Left lung (tissue), 14 donors: ENCODE measurements at places on chromosomes 6 and 20.
A peak's percentile ranks its signal among the peaks of the same experiment; 100 is the strongest.

- DNase-seq: no peak
These were observed 46.6 kb upstream of the DEFB112 start for GRCh38 chr6:50096296-50096695.

DNA sequence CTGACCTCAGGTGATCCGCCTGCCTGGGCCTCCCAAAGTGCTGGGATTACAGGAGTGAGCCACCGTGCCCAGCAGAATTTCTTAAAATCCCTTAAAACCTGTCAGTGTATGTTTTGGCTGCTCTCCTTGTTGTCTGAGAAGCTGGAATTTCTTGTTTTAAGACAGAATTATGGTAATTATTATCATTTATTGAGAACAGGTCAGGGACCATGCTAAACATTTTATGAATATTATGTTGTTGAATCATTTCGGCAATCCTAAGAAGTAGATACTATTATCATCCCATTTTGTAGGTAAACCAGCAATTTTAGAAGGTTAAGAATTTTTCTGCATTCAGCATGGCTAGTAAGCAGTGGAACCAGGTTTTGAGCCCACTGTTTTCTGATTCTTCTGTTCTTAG lies 86.1 kb upstream of the AKIRIN2 start:
- no peak for DNase-seq

GRCh38 chr6:33818293-33818692 lies 14.5 kb upstream of the MLN start:
- no peak for DNase-seq

DNA sequence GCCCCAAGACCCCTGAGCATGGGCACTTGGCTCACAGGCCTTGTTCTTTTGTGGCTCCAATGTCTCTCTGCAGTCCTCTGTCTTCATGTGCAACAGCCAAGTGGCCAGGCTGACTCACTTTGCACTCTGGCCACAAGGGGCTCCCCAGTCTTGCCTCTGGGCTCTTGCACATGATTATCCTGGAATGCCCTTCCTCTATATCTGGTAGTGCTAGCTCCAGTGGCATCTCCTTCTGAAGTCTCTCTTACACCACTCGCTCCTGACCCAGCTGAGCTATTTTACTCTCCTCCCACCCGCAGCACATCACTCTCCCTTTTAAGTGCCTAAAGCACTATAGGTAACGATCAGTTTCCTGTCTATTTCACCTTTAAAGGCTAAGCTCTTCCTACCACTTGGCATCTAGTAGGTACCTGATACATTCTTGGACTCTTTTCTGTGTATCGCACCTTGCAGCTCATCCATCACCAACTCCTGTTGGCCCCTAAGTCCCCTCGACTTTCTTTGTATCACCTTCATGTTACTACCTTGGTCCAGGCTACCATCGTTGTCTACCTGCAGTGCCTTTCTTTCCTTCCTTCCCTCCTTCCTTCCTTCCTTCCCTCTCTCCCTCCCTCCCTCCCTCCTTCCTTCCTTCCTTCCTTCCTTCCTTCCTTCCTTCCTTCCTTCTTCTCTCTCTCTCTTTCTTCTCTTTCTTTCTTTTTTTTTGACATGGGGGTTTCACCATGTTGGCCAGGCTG lies 211.9 kb upstream of the RNF24 start:
- DNase-seq: no peak

DNA sequence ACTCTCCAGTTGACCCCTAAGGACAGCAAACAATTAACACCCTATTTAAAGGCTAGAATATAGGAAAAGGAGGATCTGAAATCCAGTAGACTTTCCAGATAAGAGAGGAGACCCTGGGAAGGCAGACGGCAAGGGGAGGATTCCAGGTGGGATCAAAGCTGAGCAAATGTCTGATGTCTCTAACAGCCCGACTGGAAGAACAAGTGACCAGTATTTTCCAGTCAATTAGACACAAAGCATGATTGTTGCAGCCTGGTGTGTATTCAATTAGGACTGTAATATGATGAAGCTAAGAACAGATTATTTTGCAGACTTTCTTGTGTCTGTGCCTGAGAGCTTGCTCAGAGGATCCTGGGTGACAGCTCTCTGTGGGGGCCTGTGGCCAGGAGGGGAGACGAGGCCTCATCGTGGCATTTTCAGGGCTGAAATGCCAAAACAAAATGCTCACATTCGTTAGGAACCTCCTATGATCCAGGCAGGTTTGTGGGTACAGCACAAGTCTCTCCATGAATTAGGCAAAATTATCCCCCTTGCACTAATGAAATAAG lies 471.8 kb upstream of the AGPAT4 start:
- DNase-seq: no peak

DNA sequence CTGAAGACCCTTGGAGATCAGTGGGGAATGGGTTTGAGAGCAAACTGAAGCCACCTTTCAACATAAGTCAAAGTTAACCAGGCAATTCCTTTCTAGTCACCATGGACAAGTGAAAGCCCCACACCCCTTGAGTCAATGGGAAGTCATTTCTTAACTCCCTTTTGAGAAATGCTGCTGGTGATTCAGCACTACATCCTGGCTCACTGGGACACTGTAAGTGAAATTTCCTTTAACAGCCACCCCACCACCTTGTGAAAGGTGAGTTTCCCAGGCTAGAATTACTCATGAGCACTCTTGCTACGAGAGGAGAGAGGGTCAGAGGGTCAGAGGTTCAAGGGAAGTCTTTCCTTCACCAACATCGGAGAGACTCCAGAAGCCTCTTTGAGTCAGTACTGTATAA lies 93.3 kb upstream of the MARCKS start:
- DNase-seq: no peak

GRCh38 chr6:119985952-119986736 lies 636.6 kb upstream of the MAN1A1 start:
- DNase-seq: no peak

- DNase-seq: no peak
These were observed 38.2 kb downstream of the NOX3 start for GRCh38 chr6:155417454-155417853.

DNA sequence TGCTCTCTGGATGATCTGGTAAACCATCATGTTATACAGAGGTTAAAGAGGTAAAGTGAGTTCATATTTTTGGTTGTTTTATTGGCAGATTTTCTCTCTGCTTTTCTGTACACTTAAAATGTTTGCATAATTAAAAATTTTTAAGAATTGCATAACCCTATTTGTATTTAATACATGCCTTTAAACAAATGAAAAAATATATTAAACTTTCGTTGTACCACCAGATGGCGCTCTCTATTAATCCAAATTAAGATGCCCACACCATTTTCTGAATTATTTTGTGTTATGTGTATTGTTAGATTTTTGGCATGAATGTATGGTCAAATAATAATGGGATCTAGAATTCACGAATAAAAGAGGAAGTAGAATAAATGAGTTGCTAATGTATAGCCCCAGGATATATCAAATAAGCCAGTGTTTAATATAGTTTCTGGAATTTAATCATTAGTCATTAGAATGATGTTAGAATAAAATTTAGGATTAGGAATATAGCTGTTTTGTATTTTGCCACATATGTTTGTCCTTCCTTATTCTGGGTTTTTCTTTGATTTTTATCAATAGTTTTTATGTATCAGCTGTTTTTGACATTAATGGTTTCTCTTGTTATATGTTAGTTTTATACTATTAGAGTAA lies 38.9 kb downstream of the SMAP1 start:
- DNase-seq: peak; percentile 54

DNA sequence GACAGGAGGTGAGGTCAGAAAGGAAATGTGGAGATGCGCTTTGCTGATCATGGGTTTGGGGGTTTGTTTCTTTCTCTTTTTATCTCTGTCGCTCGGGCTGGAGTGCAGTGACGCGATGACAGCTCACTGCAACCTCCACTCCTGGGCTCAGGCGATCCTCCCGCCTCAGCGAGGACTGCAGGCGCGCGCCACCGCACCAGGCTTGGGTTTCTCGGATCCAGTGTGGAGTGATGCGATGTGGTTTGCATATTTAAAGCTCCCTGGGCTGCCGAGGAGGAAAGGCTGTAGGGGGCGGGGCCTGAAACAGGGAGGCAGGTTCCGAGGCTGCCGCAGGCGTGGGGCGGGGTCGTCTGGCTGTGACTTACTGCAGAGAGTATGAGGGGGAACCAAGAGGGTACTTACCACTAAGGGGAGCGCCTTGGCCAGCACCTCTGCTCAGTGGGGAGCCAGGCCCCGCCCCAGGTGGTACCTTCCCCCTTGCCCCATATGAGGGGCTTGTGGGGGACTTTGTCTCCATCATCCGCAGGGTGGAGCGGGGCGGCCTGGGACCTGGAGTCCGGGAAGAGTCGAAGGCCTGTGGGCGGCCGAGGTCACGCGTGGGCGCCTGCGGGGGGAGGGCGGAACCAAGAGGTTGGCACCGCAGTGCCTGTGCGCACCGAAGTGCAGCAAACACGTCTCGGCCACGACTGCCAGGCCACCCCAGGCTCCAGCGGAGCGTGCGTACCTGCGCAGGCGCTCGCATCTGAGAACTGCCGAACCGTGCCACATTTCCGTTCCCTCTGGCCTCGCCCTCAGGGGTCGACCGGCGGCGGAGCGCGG lies 12.7 kb upstream of the BAK1 start:
- no peak for DNase-seq

DNA sequence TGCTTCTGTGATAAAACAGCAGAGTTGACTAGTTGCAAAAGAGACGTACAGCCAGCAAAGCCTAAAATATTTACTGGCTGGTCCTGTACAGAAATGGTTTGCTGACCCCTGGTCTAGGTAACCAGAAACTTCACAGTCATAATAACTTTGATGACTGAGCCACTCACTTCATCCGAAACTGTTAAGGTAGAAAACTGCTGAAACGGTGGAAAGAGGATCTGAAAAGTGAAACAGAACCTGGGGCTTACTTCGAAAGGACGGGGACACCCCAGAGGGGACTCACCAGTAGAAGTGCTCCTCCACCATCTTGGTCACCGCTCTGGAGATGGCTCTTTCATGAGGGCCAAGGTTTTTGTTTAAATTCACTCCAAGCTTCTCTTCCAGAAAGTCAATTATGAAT lies 16.4 kb downstream of the FAXC start:
- DNase-seq: no peak

- DNase-seq: no peak
These were observed 17.8 kb upstream of the HMGN4 start for GRCh38 chr6:26520237-26520849.

DNA sequence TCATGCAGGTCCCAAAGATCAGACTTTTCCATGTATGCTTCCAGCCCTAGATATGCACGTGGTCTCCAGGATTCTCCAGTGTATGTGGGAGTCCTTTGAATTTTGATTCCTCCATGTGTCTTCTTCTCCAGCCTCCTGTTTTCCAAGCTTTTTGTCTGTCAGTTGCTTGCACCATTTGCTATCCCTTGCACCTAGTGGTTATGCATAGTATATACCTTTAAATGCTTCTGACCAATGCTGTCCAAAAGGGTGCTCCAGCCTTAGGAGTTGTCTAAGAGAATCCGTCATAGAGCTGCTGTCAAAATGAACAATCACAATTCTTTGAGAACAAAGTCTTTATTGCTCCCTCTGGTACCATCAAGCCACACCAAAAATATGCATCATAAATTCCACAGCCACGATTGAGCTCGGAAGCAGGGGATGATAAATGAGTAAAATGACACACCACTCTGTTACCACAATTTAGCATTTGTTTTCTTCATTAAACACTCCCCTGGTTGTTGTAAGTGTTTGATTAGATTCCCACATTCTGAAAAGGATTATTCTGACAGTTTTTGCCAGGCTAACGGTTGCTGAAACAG lies 706.2 kb upstream of the GJE1 start:
- no peak for DNase-seq

DNA sequence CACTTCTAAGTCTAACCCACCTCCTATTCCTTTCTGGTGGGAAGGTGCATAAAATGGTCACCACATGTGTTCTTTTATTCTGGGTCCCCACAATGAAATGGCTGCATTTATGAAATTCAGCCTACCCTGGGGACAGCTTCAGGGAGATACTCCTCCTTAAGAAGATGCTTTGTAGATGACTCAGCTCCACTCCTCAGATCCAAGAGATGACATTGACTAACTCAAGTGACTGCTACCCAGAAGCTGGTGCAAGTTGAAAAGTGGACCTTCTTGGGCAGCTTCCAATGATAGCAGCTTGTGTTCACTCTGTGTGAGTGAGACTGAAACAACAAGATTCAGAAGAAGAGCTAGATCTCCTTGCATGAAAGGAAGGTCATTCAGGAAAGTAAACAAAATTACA lies 113.4 kb downstream of the SCP2D1 start:
- no peak for DNase-seq

GRCh38 chr6:46743425-46744158 lies 3.1 kb upstream of the ANKRD66 start:
- no peak for DNase-seq

DNA sequence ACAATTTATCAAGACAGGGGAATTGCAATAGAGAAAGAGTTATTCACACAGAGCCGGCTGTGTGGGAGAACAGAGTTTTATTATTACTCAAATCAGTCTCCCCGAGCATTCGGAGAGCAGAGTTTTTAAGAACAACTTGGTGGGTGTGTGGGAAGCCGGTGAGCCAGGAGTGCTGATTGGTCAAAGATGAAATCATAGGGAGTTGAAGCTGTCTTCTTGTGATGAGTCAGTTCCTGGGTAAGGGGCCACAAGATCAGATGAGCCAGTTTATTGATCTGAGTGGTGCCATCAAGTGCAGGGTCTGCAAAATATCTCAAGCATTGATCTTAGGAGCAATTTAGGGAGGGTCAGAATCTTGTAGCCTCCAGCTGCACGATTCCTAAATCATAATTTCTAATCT lies 50.0 kb upstream of the ECI2 start:
- DNase-seq: no peak

DNA sequence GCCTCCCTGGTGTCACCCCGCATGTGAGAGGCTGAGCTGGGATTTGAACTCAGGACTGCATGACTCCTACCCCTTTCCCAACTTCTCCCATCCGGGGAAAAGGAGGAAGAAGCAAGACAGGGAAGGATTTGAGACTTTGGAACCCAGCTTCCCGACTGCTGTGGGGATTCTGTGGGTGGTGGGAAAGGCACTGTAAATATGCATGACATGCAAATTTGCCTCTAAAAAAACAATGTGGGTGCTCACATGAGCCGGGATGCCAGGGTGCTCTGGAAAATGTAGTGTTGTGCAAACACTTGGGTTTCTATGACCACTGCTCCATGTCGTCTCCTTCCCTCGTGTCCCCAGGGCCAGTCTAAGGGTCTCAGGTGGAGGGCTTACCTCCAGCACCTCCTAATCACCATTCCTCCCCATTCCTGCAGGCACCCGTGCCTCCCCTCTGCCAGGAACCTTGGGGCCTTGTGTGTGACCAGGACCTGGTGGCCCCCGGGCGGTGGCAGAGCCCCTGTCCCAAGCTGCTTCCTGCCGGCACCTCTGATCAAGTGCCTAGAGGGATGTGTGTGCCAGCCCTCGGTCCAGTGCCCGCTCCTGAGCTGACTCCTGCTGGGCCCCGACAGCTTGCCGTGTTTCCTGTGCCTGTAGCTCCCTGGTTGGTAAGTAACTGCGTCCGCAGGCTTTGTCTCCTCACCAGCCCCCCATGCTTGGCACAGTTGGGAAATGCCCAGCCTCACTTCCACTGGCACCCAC lies 60.7 kb downstream of the DLGAP4 start:
- no peak for DNase-seq

GRCh38 chr6:29466241-29466640 lies 9.3 kb downstream of the OR2H1 start:
- DNase-seq: no peak

GRCh38 chr6:70456735-70457134 lies 43.4 kb downstream of the FAM135A start:
- DNase-seq: no peak
